ENCODE measurements at places on chromosomes 2 and 18. TPM values are rescaled to one million over a fixed set of nuclear protein-coding genes. Genes with fewer than 3 reads are reported as not detected.

- H3K4me1 ChIP-seq: peaks cover 67% of the 10 kb centered on the region
- no peak overlapping the region for H3K27ac ChIP-seq
- no peaks in the 10 kb centered on the region for H3K27me3 ChIP-seq
- no peaks in the 10 kb centered on the region for H3K36me3 ChIP-seq
- no peak overlapping the region for H3K4me3 ChIP-seq
Measured at GRCh38 chr18:58225101-58225500, 181.1 kb downstream of the NEDD4L start.

The C1QL2 gene
- not detected for total RNA-seq

The DYNAP gene
- not detected for total RNA-seq

The NT5C1B gene
- not detected for total RNA-seq

GRCh38 chr2:202193881-202194353, 44.5 kb downstream of the SUMO1 start:
- H3K27me3 ChIP-seq: no peaks in the 10 kb centered on the region
- no peak overlapping the region for H3K27ac ChIP-seq
- no peak for DNase-seq

DNA sequence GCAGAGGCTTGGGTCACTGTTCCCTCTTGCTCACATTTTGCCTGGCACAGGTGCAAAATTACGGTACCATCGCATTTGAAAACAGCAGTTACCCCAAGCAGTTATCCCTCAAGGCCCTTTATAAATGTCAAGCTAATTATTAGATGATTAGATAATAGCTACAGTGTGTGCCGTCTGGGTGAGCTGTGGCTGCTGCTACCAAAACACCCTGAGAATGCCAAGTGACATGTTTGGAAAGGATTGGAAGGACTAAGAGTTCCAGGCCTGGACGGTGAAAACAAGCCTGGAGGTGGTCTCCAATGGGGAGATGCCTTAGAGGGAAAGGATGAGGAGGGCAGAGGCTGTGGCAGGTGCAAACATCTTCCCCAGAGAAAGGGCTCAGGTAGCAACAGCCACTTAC, 120.6 kb downstream of the CAPN13 start:
- no peak overlapping the region for H3K27ac ChIP-seq
- no peaks in the 10 kb centered on the region for H3K27me3 ChIP-seq
- no peak overlapping the region for H3K4me3 ChIP-seq
- H3K36me3 ChIP-seq: no peaks in the 10 kb centered on the region
- no peaks in the 10 kb centered on the region for H3K4me1 ChIP-seq

- H3K4me3 ChIP-seq: no peak overlapping the region
- H3K4me1 ChIP-seq: peaks cover 34% of the 10 kb centered on the region
- H3K27me3 ChIP-seq: no peaks in the 10 kb centered on the region
- H3K27ac ChIP-seq: no peak overlapping the region
- no peaks in the 10 kb centered on the region for H3K36me3 ChIP-seq
Measured at GRCh38 chr2:143890798-143891197, 629.1 kb downstream of the ZEB2 start.

- no peak overlapping the region for H3K27ac ChIP-seq
- H3K4me1 ChIP-seq: peaks cover 1% of the 10 kb centered on the region
- H3K4me3 ChIP-seq: no peak overlapping the region
- H3K27me3 ChIP-seq: no peaks in the 10 kb centered on the region
- no peaks in the 10 kb centered on the region for H3K36me3 ChIP-seq
Measured at GRCh38 chr2:37784071-37784758, 112.8 kb upstream of the CDC42EP3 start.

The TSPYL6 gene
- total RNA-seq: not detected

GRCh38 chr2:71589763-71590162, 136.4 kb downstream of the DYSF start:
- peak overlapping the region; percentile 44 for H3K27ac ChIP-seq
- no peaks in the 10 kb centered on the region for H3K36me3 ChIP-seq
- no peak for DNase-seq
- no peak overlapping the region for H3K4me3 ChIP-seq
- H3K4me1 ChIP-seq: peaks cover 52% of the 10 kb centered on the region

- no peaks in the 10 kb centered on the region for H3K36me3 ChIP-seq
- no peak overlapping the region for H3K4me3 ChIP-seq
- H3K4me1 ChIP-seq: no peaks in the 10 kb centered on the region
- no peak overlapping the region for H3K27ac ChIP-seq
- no peak for DNase-seq
Measured at GRCh38 chr2:19649142-19649541, 252.6 kb downstream of the TTC32 start.

The ILKAP gene
- 65.8 TPM for total RNA-seq

DNA sequence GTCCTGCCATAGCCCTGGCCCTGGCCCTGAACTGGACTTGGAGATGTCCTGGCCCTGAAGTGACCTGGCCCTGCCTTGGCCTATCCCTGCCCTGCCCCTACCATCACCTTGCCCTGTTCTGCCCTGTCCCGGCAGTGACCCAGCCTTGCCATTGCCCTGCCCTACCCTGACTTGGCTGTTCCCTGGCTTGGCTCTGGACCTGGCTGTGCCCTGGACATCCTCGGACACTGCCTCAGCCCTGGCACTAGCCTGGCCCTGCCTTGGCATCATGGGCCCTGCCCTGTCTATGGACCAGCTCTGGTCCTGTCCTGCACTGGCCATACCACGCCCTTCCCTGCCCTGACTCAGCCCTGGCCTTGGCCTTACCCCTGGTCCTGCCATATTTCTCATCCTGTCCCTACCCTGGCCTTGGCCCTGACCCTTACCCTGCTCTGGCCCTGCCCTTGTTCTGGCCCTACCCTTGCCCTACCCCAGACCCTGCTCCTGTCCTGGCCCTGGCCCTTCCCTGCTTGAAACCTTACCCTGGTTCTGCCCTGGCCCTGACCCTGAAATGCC, 6.1 kb upstream of the ANKRD62 start:
- no peak overlapping the region for H3K4me3 ChIP-seq
- peaks cover 9% of the 10 kb centered on the region for H3K27me3 ChIP-seq
- no peaks in the 10 kb centered on the region for H3K4me1 ChIP-seq
- no peaks in the 10 kb centered on the region for H3K36me3 ChIP-seq
- peak overlapping the region; percentile 67 for H3K27ac ChIP-seq
- DNase-seq: no peak

- DNase-seq: no peak
- H3K27me3 ChIP-seq: no peaks in the 10 kb centered on the region
- H3K27ac ChIP-seq: no peak overlapping the region
- H3K4me1 ChIP-seq: no peaks in the 10 kb centered on the region
Measured at GRCh38 chr2:221641181-221641871, 69.2 kb upstream of the EPHA4 start.

The DAW1 gene
- total RNA-seq: not detected

- DNase-seq: no peak
- H3K27me3 ChIP-seq: peaks cover 10% of the 10 kb centered on the region
- no peak overlapping the region for H3K27ac ChIP-seq
Measured at GRCh38 chr2:20062615-20063545, 11.5 kb upstream of the LAPTM4A start.

- no peak overlapping the region for H3K27ac ChIP-seq
- no peak overlapping the region for H3K4me3 ChIP-seq
- H3K4me1 ChIP-seq: peaks cover 27% of the 10 kb centered on the region
- peaks cover 12% of the 10 kb centered on the region for H3K27me3 ChIP-seq
- H3K36me3 ChIP-seq: no peaks in the 10 kb centered on the region
Measured at GRCh38 chr2:42089340-42089925, 41.6 kb downstream of the PKDCC start.

DNA sequence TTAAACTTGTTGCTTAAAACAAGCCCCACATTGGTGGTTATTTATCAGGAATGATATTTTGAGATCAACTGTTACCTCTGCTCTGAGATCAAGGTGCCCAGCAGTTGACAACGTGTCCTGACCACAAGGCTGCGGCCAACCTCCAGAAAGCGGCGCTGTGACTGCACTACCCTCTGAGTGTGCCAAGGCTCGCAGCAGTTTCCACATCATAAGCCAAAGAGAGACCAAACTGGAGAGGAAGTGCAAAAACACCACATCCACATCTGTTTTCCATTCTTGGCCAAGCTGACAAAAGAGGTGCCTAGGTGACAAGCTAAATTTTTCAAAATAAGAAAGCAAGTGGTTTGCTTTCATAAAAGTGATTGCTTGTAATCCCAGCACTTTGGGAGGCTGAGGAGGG, 410.8 kb upstream of the POU3F3 start:
- no peak for DNase-seq
- H3K4me1 ChIP-seq: no peaks in the 10 kb centered on the region
- no peak overlapping the region for H3K4me3 ChIP-seq
- H3K27ac ChIP-seq: no peak overlapping the region
- no peaks in the 10 kb centered on the region for H3K27me3 ChIP-seq

The CFAP210 gene
- 1.0 TPM for total RNA-seq

GRCh38 chr2:127052057-127052770, 54.7 kb downstream of the BIN1 start:
- DNase-seq: no peak
- no peaks in the 10 kb centered on the region for H3K27me3 ChIP-seq
- no peak overlapping the region for H3K4me3 ChIP-seq

DNA sequence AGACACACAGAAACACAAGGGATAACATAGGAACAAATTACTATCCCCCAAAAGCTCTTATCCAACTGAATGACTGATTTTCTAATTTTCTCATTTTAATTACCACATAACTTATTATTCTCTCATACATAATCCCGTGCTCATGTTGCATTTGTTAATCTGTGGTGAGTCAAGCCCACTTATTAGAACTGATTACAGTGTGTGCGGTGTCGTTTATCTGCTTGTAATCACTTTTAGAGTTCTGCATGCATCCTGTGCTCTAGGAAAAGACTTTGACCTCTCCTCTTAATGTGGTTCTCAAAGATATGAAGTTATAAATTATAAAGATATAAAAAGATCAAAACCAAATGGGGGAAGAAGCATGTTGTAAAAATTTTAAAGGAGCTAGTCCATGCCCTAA, 29.7 kb downstream of the CNDP1 start:
- no peak overlapping the region for H3K4me3 ChIP-seq
- peaks cover 3% of the 10 kb centered on the region for H3K36me3 ChIP-seq
- peaks cover 9% of the 10 kb centered on the region for H3K27me3 ChIP-seq
- DNase-seq: no peak
- H3K4me1 ChIP-seq: peaks cover 3% of the 10 kb centered on the region
- no peak overlapping the region for H3K27ac ChIP-seq

GRCh38 chr18:78487649-78488048, 492.0 kb upstream of the SALL3 start:
- no peak for DNase-seq
- H3K4me3 ChIP-seq: no peak overlapping the region
- no peak overlapping the region for H3K27ac ChIP-seq
- H3K27me3 ChIP-seq: no peaks in the 10 kb centered on the region

The CYTIP gene
- total RNA-seq: 0.35 TPM

The NAT8 gene
- not detected for total RNA-seq

DNA sequence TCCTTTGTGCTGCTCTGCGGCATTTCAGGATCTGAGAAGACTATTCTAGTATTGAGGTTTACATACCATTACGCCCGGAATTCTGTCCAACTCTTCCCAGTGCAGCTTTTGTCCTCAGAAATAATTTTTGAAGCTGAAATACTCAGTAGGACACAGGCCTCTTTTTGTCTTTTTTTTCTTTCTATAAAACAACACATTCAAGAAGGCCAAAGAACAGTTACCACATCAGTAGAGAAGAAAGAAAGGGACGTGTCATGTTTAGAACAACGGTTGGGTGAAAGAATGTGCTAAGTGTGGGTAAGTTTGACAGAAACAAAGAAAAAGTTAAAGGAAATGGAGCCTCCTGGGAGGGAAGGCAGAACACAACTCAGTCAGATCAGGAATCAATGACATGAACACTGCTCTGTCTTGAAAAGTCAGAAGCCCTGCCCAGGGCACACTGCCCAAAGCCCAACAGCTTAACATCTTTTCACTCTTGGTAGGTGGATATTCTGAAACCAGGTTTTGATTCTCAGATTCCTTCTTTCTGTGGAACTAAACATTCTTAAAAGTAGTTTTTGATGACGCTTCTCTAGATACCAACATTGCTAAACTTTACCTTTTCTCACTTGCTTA, 198.6 kb upstream of the CWC22 start:
- H3K27me3 ChIP-seq: no peaks in the 10 kb centered on the region
- no peaks in the 10 kb centered on the region for H3K36me3 ChIP-seq
- DNase-seq: peak; percentile 3
- H3K27ac ChIP-seq: peak overlapping the region; percentile 87

- no peaks in the 10 kb centered on the region for H3K27me3 ChIP-seq
- H3K27ac ChIP-seq: no peak overlapping the region
- H3K4me3 ChIP-seq: no peak overlapping the region
Measured at GRCh38 chr2:154855138-154855537, 156.6 kb downstream of the KCNJ3 start.

The MAPK4 gene
- total RNA-seq: 9.3 TPM

The CTAGE1 gene
- not detected for total RNA-seq

The RAB6C gene
- not detected for total RNA-seq

DNA sequence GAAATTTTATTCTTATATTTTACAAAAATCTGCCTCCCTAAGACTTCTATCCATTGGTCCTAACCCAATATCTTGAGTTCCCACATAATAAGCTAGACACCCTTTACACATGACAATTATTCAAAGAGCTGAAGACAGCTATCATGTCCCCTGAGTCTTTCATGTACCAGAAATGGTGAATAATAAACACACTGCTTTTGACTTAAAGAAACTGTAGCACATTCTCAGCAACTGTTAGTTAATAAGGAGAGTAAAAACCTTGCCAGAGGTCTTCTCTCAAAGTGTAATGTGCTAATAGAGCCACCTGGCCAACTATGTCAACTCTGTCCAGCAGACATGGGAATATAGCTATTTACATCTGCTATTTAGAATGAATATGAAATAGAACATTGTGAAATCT, 109.7 kb upstream of the ARL5A start:
- H3K36me3 ChIP-seq: peaks cover 9% of the 10 kb centered on the region
- peaks cover 5% of the 10 kb centered on the region for H3K4me1 ChIP-seq
- no peaks in the 10 kb centered on the region for H3K27me3 ChIP-seq
- no peak for DNase-seq
- H3K4me3 ChIP-seq: no peak overlapping the region

DNA sequence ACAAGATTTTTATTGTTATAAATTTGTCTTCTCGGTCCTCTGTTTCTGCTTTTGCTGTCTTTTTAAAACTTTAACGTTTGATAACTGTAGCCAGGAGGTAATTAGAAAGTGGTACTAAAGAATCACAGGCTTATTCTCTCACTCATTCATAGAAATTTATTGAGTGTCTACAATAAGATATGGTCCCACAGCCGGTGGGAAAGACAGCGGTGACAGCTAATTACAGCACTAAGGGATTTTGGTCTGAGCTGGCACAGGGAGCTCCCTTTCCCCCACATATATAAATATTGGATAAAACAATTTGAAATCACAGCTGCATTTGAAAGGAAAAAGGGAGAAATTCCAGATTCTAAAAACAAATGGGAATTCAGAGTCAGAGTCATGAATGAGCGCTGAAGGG, 93.1 kb upstream of the CAPN13 start:
- peaks cover 7% of the 10 kb centered on the region for H3K4me1 ChIP-seq
- H3K27ac ChIP-seq: no peak overlapping the region
- H3K27me3 ChIP-seq: peaks cover 10% of the 10 kb centered on the region
- DNase-seq: no peak
- H3K4me3 ChIP-seq: no peak overlapping the region
- H3K36me3 ChIP-seq: no peaks in the 10 kb centered on the region

GRCh38 chr2:201754717-201755415, 25.9 kb downstream of the ALS2 start:
- no peaks in the 10 kb centered on the region for H3K27me3 ChIP-seq
- no peak overlapping the region for H3K4me3 ChIP-seq
- DNase-seq: no peak
- H3K36me3 ChIP-seq: no peaks in the 10 kb centered on the region
- no peaks in the 10 kb centered on the region for H3K4me1 ChIP-seq
- no peak overlapping the region for H3K27ac ChIP-seq

GRCh38 chr2:241310917-241311566, 4.4 kb downstream of the HDLBP start:
- H3K27me3 ChIP-seq: peaks cover 2% of the 10 kb centered on the region
- no peaks in the 10 kb centered on the region for H3K36me3 ChIP-seq
- no peak for DNase-seq
- no peak overlapping the region for H3K27ac ChIP-seq
- H3K4me1 ChIP-seq: peaks cover 30% of the 10 kb centered on the region

Measured in neural crest cell (in vitro differentiated cells).